GM06990 (cell line): ENCODE measurements at places on chromosomes 5 and 9.
A peak's percentile ranks its signal among the peaks of the same experiment; 100 is the strongest.

DNA sequence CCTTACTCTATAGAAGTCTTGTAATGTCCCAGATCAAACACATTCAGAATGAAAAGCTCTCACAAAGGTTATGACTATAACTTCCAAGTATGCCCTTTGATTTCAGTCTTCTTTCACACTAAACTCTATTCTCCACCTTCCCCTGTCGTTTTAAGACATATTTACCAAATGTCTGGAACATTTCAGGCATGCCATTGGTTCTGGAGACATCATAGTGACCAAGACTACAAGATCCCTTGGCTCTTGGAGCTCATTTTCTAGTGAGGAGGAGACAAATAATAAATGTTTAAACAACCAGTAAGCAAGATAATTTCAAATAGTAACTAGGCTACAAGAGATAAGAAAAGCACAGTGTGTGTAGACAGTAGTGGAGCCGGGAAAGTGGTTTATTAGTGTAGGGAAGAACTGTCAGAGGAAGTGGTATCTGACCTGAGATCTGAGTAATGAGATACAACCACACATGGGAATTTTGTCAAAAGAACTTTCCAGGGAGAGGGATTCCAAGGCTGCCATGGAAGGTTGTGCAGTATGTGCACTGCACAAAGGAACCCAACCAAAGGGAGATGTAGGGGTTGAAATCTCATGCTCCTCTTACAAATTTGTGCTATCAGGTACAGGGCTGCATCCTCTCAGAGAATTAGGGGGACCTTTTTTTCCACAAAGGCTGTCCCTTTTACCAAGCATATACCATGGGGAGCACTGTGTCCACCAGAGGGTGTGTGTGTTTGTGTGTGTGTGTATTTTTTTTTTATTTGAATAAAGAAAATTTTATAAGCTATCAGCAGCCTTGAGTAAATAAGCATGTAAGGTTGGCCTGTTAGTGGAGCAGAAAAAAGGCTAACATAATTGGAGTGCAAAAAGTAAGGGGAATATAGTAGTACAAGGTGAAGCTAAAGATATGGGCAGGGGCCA lies 1279.1 kb upstream of the WWC1 start:
- no peak for DNase-seq

DNA sequence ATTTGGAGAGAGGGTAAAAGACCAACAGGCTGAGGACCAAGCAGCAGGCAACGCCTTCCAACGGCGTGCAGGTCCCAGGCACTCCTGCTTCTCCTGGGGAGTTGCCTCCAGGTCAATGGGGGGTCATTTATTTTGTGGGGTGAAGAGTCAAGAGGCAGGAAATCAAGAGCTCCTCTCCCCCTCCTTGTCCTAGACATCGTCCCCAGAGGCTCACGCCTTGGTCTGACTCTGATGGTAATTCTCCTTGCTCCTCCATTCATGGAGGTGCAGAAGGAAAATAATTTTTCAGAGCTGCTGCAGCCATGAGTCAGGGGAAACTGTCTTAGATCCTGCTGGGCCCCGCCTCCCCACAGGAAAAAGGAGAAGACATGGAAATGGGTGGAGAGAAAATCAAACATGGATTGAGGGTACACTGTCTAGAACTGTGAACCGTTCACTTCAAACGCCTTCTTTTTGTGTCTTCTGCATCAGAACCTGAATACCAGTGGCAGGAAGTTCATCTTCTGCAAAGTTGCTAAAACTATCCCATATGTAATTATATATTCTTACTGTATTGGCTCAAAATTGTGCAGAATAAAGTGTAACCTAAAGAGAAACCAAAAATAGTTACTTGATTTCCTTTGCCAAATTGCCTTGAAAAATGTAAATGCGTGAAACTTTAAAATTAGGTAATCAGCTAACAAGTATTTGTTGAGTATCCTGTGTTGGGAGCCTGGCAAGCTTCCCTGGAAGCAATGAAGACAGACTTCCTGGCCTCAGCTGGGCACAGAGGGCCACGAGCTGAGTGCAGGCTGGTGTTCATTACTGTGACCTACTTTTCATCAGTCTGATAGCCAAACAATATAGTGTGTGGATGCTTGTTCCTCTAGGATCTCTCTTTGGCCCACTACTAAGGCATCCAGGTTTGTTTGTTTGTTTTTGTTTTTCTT lies 142.0 kb downstream of the CMYA5 start:
- DNase-seq = no peak

- DNase-seq = no peak
Observed at GRCh38 chr9:31587146-31587545, 797.3 kb upstream of the ACO1 start.

- no peak for DNase-seq
Observed at GRCh38 chr9:116717150-116717549, 30.0 kb downstream of the TRIM32 start.

DNA sequence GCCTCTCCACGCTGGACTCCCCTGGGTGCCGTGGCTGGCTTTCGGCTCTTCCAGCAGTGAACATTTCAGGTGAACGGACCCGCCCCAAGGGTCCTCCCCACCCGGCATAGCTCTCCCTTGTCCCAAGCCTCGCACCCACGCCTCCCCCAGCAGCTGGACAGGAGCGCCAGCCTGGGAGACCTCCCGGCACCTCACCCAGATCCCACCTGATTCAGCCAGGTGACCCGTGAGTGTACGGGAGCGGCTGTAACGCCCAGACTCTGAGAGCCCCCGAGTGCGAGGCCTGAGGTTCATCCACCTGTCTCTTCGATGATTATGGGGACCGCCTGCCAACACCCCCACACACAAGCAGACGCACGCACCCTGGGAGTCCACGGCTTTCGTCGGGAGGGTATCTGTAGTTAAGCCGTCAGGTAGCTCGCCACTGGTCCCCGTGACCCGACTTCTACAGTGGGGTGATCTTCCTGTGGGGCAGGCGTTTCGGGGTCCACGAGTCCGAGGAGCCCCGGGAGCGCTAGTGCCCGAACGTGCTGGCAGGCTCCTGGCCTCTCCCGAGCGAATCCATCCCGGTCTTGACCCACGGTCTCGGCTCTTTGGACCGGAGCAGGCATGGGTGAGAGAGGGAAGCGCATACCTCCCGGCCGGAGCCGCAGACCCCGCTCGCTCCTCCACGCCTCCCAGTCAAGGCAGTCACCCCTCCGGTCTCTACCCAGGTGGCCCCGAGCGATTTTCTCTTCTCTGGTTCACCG lies 14.9 kb downstream of the TRIM7 start:
- peak; percentile 62 for DNase-seq

DNA sequence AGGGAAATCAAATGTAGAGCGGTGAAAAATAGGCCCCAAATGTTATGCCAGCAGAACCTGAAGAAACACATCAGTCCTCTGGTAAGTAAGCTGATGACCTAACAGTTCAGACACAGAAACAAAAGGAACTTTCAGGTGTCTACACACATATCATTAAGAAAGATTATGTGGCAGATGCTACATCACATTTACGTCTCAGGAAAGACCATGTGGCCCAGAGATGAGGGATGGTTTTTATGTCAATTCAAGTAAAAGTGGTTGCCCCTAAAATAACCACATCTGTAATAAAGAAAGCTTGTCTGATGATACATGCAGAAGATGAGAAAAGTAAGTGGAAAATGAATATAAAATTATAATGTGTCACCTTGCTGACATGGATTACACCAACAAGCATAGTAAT lies 31.4 kb downstream of the GNAQ start:
- no peak for DNase-seq

DNA sequence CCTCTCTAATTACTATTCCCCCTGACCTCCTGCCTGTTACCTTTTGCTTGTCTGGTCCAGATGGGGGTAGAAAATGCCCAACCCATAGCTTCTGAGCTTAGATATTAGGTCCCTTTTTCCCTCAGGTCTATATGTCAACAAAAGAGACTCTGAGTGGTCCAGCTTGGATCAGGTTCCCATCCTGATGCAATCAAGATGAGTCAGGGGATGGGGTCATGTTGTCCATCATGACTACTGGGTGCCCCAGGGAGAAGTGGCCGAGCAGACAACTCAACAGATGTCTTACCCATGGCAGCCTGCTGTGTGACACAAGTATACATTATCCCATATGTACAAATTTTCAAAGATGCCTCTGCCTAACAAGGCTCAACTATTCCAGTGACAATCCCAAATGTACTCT lies 9.1 kb upstream of the ANKH start:
- no peak for DNase-seq

DNA sequence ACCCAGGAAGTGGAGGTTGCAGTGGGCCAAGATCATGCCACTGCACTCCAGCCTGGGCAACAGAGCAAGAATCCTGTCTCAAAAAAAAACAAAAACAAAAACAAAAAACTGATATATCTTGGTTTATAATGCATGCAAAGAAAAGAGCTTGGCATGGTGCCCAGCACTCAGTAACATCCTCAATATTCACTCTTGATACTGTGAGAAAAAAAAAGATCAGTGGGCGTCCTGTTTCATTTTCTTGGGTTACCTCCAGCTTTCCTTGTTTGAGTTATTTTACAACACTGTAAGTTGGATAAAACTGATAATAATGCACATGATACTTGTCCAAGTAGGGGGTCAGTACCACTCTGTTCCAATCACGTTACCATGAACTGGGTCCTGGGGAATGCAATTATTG lies 7.8 kb downstream of the PHYHD1 start:
- DNase-seq = no peak

- peak; percentile 78 for DNase-seq
Observed at GRCh38 chr5:150398722-150399523, 13.8 kb downstream of the CD74 start.

DNA sequence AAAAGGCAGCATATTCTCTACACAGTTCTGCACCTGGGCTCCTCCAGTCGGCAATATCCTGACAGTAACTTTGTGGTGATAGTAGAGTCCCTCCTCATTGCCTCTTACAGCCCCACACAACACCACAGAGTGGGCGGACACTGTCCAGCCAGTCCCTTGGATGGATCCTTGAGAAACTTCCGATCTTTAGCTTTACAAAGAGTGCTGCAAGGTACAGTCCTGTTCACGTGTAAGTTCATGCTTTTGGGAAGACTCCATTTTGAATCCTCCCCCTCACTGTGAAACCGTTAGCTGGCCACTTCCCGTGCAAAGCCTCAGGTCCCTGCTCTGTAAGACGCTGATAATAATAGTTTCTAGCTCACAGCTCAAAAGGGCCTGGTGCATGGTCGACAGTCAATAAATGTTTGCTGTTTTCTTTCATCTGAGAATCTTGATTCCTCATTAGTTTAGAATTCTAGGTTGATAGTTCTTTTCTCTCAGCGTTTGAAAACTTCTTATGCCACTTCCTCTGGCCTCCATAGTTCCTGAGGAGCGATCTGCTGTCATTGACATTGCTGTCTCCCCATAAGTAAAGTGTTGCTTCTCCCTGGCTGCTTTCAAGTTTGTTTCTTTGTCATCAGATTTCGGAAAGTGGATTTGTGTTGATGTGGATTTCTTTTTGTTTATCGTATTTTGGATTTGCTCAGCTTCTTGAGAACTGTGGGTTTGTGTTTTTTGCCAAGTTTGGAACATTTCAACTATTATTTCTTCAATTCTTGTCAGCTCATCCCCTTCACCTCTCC lies 82.9 kb downstream of the COL23A1 start:
- DNase-seq = no peak

- DNase-seq = no peak
Observed at GRCh38 chr9:32092031-32092430, 292.4 kb upstream of the ACO1 start.

DNA sequence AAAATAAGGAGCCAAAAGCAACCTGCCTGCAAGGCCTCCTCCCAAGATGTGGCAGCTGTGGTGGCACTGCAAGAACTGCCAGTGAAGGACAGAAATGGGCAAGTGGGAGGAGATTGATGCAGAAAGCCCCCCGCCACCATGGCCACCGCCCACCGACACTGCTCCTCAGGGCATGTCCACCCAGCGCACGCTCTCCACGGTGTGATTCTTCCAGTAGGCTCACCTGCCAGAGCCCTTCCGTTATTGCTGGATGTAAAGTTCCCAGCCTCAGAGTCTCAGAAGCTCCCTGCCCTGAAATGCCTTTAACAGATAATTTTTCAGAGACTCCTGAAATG lies 155.2 kb upstream of the PHYKPL start:
- DNase-seq = no peak

- no peak for DNase-seq
Observed at GRCh38 chr5:150022158-150022531, 21.6 kb downstream of the HMGXB3 start.

GRCh38 chr5:128965638-128966302 lies 482 bp downstream of the SLC27A6 start:
- DNase-seq = no peak

DNA sequence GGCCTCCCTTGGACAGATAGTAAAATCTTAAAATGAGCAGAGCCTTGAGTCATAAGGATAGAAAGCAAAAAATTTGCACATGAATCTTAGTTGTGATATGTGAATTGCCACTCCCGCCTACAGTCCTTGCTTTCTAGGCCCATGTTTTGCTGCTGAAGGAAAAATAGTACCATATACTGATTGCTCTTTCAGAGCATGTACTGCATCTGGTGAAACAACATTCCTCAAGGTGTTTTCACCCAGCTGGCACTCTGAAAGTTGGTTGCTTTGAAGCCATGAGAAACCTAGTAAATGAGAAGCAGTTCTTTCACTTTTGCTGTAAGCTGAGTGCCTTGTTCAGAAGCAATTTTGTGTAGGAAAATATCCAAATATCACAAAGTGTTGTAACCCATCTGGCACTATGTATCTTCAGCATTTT lies 10.3 kb downstream of the CDC37L1 start:
- DNase-seq = peak; percentile 25

DNA sequence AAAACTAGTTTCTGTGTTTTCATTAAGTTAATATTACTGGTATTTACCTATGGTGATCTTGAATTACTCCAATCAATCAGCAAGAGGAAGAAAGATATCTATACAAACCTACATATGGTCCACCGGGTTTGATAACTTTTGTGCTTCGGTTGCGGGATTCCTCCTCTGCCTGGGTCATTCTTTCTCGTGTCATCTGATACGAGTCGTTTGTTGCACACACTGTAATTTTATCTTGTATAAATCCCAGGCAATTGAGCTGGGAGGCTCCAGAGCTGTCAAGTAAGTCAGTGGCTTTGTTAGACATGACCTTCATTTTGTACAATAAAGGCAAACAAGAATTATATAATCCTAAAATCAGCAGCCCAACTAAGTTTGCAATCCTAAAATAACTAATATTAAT lies 48.0 kb downstream of the ELL2 start:
- DNase-seq = no peak

DNA sequence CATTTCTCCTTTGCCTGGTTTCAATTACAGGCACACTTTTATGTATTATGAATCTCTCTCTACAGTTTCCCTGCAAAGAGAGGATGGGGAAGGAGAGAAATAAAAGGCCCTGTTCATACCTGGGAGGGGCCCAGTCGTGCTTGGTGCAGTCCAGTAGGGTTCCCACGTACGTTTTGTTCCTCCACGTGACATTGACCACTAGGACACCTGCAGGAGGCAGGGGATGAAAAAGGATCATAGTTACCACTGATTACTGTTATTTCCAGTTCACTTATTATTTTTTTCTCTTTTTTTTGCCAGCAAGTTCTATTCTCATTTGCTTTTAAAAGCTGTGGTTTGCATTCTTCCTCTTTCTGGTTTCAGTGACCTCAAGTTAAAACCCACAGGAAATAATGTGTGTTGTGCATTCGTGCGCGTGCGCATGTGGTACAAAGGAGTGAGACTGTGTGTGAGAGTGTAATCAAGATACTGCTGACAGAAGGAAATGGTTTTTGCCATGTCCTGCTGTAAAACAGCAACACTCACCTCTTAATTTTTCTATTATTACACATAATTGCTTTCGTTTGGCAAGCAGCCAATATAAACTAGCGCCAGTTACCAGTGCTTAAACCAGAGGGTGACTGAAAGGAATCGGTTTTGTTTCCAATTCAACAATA lies 96.8 kb downstream of the ZNF608 start:
- DNase-seq = peak; percentile 88

- no peak for DNase-seq
Observed at GRCh38 chr5:123220621-123221146, 131.6 kb downstream of the PRDM6 start.
